ENCODE measurements at places on chromosomes 1 and 21.
A peak's percentile ranks its signal among the peaks of the same experiment; 100 is the strongest.

DNA sequence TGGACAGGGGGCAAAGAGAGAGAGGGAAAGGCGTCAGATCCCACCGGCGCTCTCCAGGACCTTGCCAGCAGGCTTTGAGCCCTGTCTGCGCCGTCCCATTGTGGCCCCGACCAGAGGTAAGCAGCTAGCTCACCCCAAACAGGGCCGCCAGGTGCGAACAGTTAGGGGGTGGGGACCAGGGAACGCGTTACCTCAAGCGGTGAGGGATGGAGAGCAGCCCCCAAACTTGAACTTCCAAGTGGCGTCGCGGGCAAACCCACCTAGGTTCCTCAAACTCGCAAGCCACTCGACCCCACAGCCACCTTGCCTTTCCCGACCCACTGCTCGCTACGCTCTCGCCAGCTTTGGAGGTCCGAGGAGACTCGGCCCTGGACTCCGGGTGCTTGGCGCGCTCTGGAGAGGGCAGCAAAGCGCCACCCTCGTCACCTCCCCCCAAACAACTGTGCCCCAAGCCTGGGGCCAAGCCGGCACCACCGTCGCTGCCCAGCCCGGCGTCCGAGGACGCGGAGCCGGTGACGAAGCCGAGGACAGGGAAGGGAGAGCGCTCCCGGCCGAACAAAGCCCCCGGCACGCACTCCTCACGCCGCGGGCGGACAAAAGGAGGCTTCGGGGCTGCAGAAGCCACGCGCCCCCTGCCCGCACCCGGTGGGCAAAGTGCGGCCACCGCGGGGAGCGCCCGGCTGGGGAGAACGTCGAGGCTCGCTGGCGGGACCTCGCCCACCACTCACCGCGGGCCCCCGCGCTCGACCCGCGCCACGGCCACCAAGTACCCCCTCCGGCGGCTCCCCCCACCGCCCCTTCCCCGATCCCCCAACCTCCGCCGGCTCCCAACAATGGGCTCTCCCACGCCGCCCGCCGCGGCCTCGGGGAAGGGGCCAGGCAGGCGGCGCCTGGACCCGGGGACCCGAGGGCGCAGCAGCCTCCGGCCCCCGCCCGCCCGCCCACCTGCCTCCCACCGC lies 976 bp downstream of the SSBP3 start:
- DNase-seq: no peak

DNA sequence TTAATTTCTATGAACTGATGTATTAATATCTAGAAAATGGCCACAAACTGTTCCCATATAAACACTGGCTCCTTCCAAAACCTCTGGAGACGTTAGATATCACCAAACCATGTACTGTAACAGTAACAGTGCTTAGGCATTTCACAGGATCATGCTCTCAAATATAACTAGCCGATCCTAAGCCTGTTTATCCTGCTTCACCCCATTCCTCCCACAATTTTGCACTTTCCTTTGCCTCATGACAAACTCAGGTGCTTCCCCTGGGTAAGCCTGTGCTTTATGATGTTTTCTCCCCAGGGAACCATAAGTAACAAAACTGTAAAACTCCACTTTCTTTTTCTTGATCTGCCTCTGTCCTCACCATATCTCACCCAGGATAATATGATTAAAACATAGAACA lies 452.3 kb downstream of the PLA2G4A start:
- no peak for DNase-seq

GRCh38 chr1:218402786-218403120 lies 57.6 kb downstream of the TGFB2 start:
- DNase-seq: no peak

GRCh38 chr1:59005491-59006288 lies 221.8 kb upstream of the JUN start:
- DNase-seq: no peak

GRCh38 chr1:185426848-185427247 lies 109.8 kb upstream of the IVNS1ABP start:
- DNase-seq: no peak

GRCh38 chr1:46002551-46003150 lies 129.8 kb downstream of the PIK3R3 start:
- no peak for DNase-seq

DNA sequence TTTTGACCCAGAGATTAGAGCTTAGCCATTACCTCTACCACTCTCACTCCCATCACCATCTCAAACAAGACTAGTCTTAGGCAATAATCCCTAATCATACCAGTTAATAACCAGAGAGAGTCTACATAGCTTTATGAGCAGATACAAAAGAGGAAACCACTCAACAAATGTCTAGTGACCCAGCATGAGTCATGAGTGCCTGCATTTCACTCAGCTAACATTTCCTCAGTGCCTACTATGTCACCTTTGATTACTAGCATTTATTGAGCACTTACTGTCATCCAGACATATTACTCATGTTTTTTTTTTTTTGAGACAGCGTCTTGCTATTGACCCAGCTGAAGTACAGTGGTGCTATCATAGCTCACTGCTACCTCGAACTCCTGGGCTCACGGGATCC lies 35.9 kb upstream of the GALNT2 start:
- DNase-seq: no peak

DNA sequence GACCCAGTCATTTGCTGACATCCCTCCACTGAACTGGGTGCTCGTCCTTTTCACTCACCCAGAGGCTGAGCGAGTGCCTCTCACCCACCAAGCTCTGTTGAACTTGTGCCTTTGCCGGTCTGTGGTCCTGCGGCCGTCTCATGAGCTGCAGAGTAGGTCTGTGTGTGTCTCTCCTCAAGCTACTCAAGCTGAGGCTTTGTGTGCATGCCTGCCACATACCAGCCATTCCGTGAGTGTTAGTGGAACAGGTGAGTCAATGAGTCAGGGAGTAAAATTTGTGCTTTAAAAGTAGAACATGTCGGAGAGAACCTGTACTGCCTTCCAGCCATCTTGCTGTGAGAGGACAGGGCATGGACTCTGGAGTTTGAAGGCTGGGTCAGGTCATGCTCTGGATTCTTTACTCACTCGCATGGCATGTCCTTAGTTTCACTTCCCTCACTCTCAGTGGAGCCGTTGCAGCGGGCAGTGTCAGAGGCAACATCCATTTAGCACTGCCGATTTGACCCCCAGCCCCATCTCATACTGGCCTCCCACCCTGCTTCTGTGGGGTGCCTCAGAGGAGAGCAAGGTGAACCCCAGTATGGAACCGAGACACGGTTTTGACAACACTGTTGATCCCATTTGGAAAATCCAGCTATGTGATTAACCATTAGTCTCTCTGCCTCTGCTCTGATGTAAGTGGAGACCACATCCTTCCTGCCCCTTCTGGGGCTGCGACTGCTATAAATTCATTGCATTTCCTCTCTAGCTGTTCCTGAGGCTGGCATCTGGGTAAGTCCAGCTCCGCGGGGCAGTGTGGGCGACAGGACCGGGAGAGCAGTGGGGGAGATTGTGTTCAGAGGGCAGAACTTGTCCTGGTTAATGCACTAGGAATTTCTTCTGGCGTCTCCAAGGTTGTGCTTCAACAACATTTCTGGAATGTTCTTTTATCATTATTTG lies at the start of gene NLRP3:
TSS of gene NLRP3 (plus strand) at position 751 of the 939 bp plus-strand sequence. CDS start 2,628 bp downstream, outside the sequence.
- peak; percentile 80 for DNase-seq

DNA sequence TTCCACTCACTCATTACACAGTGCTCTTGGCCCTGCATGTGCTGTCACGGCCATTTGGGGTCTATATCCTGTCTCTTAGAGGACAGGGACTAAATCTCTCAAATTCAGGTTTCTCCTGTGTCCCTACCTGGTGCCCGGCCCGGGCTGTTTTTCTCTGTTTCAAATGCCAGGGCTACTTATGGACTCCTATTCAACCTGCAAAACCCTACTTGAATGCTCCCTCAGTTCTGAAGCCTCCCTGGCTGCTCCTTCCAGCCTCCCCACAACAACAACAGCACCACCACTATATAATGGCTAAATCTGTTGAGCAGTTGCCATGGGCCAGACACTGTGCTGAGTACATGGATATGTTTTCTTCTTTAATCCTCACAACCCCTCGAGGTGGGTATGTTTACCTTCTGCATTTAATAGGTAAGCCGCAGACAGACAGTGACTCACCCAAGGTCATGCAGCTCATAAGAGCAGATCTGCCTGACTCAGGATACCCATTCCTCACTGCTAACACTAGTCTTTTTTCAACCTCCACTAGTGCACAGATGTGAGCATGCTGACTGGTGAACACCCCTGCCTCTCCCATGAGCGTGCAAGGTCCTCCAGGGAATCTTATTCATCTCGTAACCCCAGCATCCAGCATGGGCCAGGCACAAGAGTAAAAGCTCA lies 29.9 kb downstream of the DHRS3 start:
- DNase-seq: peak; percentile 51

GRCh38 chr1:213929398-213929797 lies 58.4 kb upstream of the PROX1 start:
- DNase-seq: no peak

DNA sequence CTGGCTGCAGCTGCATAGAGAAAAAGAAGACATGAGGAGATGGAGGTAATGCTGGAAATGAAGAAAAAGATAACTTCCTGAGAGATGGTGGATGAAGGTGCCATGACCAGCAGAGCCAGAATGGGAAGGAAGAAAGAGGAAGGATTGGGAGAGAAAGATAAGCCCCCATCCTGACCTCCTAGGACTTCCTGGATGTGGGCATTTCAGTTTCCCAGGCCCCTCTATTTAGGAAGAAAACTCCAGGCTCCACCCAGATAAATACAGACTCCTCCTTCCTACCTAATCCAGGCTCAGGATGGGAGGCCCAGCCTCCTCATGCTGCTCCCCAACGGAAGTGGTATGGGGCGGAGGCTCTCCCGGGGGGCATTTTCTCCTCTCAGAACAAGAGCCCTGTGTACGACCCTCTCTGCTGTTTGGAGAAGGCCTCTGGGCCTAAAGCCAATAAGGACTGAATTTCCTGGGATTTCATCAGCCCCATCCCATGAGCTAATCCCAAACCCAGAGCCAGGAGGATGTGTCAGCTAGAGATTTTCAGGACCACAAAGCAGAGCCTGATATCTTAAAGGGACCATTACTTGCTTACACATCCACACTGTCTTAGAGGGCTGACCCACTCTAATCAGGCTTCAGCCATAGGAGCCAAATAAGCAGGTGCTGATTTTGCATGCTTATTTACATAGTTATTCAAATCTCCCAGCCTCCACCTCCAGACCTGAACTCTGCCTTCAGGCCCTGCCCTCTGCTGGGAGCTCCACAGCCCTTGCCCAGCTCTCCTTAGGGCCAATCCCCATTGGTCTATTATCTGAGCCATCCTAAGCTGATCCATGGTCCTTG lies 5.1 kb upstream of the ARHGEF2 start:
- peak; percentile 86 for DNase-seq

GRCh38 chr21:46564391-46564790 lies 40.5 kb downstream of the S100B start:
- DNase-seq: no peak

DNA sequence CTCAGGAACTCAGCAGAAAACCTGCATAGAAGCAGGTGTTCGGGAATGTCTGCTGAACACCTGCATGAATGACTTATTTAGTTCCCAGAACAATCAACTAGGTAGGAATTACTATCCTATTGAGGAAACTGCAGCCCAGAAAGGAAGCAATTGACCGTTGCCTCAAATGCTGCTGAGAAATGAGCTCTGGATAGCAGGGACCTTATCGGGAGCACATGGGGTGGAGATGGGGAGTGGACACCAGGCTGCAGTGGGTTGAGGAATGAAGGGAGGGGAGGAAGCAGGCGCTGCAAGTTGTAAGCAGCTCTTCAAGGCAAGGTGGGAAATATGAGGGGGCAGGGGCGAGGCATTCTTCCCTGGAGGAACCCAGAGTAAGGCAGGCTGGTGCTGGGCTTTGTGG lies 10.8 kb upstream of the CDCP2 start:
- no peak for DNase-seq

DNA sequence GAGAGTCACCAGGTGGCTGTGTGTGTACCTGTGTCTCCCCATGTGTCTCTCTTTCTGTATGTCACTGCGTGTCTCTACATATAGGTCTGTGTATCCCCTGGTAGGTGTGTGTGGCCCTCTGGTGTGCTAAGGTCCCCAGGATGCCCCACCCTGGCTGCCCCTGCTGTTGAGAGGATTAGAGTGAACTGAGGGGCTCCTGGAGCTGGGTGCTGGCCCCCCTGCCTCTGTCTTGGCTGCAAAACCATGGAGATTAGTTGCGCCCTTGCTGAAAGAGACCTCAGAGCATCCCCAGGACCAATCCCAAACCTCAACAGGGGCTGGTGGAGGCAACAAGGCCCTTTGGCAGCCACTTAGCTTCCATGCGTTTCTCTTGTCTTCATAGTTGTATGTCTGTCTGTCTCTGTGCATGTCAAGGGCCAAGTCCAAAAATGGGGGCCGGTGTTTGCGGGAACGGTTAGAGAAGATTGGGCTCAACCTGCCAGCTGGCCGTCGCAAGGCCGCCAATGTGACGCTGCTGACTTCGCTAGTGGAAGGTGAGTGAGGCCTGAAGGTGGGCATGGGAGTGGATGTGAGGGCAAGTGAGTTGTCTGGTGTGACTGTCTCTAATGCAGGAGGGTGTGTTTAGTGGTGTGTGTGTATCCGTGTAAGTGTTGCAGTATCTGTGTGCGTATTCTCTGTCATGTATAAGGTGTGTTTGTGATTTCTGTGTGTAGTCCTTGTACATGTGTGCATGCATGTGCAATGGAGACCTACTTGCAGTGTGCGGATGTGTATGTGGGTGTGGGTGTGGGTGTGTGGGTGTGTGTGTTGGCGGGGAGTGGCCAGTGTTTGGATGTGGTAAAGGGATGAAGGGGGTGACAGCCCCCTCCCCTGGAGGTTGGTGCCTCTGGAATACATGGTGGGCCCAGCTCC lies 16.7 kb downstream of the TFAP2E start:
- DNase-seq: no peak

DNA sequence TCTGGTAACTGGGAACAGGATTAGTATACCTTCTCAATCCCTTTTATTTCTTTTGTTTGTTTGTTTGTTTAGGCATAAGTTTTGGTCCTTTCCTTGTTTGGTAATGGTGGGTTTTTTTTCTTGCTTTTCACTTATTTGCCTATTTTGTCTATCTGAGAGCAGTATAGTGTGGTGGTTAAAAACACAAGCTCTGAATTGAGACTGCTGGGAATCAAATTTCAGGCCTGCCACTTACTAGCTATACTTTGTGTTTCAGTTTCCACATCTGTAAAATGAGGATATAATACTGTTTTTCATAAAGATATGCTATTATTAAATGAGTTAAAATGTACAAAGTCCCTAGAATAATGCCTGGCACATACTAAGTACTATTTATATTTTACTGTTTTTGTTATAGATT lies 81.6 kb upstream of the IVNS1ABP start:
- no peak for DNase-seq

DNA sequence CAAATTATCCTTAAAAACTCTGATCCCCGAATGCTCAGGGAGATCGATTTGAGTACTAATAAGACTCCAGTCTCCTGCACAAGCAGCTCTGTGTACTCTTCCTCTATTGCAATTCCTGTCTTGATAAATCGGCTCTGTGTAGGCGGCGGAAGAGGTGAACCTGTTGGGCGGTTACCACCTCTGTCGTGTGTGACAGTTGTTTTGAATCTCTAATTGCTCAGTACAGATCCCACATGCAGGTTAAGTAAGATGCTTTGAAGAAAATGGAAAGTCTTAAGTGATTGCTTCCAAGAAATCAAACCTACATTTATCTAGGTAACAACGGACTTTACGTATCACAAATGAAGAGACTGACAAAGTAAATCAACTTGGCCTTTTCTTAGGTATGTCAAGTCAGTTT lies 35.5 kb downstream of the COA6 start:
- DNase-seq: no peak
